ENCODE measurements at places on chromosomes 7 and 10. TPM values are rescaled to one million over a fixed set of nuclear protein-coding genes. Genes with fewer than 3 reads are reported as not detected.
A peak's percentile ranks its signal among the peaks of the same experiment; 100 is the strongest.

GRCh38 chr10:95648138-95648537, 8.4 kb downstream of the ALDH18A1 start:
- DNase-seq: no peak

GRCh38 chr7:24395512-24395911, 111.5 kb downstream of the NPY start:
- DNase-seq: no peak

Gene MYH16
- total RNA-seq: not detected

GRCh38 chr7:111756687-111757178, 194.4 kb upstream of the IMMP2L start:
- peak; percentile 73 for DNase-seq

Gene KIF11
- total RNA-seq: 0.64 TPM

Gene RARRES2
- 18.7 TPM for total RNA-seq

DNA sequence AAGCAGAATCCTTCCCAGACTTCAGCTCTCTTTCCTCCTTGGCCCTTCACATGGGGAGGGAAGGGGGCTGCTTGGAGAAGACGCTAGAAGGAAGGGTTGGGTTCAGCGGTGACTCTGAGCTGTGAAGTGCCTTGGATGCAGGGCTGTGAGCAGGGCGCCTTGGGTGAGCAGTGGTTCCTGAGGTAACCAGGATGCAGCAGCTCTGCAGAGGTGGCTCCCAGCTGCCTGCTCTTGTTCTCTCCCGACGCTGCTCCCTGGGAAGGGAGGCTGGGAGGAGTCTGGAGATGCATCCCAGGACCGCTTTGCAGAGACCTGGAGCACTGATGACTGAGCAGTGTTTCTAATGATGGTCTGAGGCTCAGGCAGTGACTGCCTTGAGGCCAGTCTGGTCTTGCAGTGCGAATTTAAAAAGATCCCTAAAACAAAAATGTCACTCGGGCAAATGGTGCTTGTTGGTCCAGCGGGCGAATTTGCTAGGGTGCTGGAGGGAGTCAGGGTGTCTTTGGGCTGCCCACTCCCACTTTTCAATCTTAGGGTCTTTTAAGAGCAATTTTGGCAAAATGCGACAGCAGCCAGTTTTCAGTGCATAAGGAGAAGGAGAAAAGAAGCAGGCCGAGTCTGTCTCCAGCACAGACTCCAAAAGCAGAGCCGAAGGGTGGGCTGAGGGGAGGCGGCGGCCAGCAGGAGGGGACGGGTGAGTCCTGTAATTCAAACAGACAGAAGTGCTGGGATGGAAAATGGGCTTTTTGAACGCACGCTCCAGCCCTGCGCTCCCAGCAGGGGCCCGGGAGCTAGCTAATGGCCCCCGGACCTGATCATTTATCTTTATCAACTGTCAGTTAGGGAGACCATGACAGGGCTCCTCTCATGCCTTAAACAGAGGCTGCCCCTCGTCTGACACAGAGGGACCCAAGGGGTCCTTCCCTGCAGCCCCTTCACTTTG, 191.2 kb upstream of the SHH start:
- DNase-seq: no peak

DNA sequence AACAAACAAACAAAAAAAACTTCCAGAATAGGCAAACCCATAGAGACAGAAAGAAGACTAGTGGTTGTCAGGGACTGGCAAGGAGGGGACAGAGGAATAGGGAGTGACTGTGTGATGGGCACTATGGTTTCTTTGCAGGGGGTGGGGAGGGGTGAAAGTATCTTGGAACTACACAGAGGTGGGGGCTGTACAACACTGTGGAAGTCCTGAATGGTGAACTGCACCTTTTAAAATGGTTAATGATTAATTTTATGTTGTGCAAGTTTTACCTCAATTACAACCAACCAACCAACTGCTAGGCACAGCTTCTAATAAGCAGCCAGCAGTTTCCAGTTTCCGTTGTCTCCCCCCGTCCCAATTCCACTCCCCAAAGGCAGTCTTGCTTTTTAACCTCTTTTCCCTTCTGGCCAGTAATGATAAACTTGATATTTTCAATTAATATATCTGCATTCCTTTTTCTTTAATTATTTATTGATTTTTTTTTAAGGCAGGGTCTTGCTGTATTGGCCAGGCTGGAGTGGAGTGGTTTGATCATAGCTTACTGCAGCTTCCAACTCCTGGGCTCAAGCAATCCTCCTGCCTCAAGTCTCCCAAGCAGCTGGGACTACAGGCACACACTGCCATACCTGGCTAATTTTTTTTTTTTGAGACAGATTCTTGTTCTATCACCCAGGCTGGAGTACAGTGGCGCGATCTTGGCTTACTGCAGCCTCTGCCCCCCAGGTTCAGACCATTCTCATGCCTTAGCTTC, 46.8 kb downstream of the HIP1 start:
- DNase-seq: no peak

DNA sequence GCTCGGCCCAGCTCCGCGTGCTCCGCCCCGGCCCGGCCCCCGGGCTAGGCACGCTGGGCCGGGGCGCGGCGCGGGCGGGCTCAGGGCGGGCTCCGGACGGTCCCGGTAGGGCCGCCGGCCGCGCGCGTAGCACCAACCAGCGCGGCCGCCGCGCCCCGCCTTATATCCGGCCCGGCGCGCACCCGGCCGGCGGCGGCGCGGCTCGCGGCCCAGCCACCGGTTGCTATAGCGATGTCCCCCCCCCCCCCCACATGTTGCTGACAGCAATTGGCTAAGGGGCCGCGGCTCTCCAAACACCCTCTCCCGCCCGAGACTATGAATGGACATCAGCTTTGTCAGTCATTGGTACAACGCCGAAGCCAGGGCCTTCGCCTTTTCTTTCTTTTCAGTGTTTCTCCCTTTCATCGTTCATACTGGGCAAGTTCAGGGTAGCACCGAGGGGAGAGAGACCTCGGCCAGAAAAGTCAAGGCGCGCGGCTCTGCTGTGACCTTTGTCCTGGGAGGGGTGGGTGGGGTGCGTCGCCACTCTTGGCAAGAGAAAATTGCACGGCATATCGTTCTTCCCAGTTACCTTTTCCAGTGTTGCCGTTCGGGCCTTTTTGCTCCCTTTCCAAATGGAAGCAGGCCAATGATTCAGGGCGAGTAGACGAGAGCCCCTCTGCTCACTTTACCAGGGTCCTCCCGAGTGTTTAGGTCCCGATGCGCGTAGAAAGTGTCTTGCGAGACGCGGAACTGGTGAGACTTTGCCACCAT, 354.2 kb downstream of the DNAJB6 start:
- DNase-seq: peak; percentile 77

- no peak for DNase-seq
These were observed 42.8 kb downstream of the RBM20 start for GRCh38 chr10:110686949-110687348.

GRCh38 chr10:75375838-75376237, 25.7 kb downstream of the ZNF503 start:
- DNase-seq: no peak

GRCh38 chr7:10643545-10643944, 330.1 kb upstream of the PHF14 start:
- no peak for DNase-seq

Gene SEM1
- 59.9 TPM for total RNA-seq

DNA sequence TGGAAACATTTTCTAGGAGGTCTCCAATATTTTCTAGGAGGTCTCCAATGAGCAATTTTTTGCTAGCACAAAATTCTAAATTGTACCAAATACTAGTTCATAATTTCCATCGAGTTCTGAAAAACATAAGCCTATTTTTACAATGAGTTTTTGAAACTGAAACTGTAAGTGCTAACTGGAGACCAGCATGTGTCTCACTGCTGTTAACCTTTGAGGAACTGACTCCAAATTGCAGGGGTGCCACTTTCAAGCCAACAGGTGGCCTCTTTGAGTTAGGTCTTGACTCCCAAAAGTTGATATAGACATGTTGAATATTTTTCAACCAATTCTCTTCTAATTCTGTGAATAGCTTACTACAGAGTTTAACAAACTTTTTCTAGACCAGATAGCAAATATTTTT, 58.8 kb downstream of the CAV1 start:
- DNase-seq: no peak

DNA sequence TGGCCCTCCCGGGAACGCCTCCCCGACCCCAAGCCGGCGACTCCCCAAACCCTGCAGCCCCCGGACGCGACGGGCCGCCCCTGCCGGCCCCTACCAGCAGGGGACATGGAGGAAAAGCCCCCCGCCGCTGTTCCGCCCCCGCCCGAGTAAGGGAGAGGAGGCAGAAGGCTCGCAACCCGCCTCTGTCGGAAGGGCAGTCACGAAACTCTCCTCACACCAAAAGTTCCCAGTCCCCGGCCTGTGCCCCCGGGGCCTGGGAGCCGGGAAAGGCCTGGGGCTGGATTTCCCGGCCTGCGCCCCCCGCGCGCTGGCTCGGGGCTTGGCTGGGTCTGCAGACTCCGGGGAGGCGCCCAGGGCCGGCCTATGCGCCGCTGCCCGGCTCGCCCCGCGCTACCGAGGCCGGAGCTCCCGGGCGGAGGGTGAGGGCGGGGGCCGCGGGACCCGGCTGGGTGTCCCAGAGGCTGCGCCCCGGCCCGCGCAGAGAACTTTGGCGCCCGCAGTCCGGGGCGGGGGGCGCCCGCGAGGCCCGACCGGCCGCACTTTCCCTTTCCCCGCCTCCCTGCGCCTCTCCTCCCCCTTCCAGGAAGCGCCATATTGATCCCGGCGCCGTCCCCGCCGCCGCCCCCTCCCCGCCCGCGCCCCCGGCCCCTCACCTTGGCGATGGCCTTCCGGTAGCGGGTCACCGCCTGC, 728 bp downstream of the PARD3 start:
- peak; percentile 73 for DNase-seq

Gene DYDC2
- total RNA-seq: not detected

DNA sequence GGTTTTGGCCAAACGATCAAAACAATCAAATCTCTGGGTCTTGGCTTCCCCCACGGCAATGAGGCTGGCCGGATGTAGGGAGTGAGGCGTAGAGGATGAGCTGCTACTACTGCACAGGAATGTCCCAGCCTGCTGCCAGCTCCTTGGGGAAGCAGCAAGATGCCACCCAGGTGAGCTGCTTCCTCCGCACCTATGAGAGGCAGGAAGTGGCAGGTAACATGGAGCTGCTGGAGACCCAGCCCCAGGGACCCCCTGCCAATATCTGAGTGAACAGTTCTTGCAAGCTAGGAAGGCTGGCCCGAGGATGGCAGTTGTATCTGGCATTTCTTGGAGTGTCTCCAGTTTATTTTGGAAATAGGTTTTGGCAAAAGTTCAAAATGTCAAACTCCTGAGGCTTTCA, 413.5 kb downstream of the DNAJB6 start:
- no peak for DNase-seq

DNA sequence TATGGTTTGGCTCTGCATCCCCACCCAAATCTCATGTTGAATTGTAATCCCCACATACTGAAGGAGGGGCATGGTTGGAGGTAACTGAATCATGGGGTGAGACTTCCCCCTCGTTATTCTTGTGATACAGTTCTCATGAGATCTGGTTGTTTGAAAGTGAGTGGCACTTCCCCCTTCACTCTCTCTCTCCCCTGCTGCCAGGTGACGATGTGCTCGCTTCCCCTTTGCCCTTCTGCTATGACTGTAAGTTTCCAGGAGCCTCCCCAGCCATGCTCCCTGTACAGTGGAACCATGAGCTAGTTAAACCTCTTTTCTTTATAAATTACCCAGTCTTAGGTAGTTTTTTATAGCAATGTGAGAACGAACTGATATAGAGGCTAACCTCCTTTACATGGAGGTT, 16.6 kb downstream of the PLPP4 start:
- DNase-seq: no peak

Gene CTBP2
- total RNA-seq: 29.3 TPM

All from left ventricle myocardium superior (tissue), 1 donor.